Nephron progenitor cell (in vitro differentiated cells): ENCODE measurements at places on chromosomes 2 and 18.
A peak's percentile ranks its signal among the peaks of the same experiment; 100 is the strongest.

GRCh38 chr2:39469807-39470206 lies 32.7 kb upstream of the MAP4K3 start:
- peak; percentile 16 for DNase-seq

DNA sequence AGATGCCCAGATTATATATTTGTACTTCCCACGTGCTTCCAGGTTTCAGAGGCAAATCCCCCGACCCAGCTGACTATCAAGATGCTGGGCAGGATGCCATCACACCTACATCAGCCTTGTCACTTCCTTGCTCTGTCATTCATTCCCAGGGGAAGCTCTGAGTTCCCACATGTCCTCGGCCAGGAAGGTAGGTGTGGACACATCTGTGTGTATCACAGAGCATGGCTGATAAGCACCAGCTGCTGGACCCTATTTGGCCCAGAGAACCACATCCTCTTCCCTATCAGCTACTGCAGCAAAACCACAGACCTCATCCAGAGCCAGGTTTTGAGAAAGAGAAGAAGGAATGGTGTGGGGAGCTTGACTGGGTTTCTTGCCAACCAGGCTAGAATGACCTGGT lies 31.9 kb upstream of the ITGA6 start:
- DNase-seq: no peak

DNA sequence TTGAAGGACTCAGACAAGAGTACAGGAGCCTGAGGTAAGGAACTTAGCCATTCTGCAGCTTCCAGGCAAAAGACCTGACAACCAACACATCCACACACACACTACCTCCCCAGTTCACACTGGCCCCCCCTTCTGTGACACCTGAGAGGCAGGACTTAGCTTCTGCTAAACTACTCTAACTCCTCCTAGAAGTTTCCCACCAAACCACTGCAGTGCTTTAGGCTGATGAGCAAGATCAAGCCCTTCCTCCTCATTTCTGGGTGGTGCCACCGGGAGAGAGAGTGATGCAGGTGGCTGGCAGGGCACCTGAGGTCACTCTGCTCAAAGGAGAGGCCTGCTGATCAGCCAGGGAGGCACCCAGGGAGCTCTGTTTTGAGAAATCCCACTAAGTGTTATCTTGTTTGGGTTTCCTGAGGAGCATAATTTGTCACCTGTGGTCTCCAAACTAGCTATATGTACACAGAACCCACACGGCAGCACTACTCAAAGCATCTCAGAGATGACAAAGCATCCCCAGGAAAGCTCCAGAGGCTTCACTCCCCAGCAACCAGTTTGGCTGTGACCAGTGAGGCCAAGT lies 188.4 kb downstream of the MYO5B start:
- no peak for DNase-seq

- DNase-seq: no peak
These were observed 726.5 kb downstream of the SLC4A3 start for GRCh38 chr2:220353897-220354296.

- DNase-seq: no peak
These were observed 15.0 kb downstream of the PRKAG3 start for GRCh38 chr2:218816561-218817011.

DNA sequence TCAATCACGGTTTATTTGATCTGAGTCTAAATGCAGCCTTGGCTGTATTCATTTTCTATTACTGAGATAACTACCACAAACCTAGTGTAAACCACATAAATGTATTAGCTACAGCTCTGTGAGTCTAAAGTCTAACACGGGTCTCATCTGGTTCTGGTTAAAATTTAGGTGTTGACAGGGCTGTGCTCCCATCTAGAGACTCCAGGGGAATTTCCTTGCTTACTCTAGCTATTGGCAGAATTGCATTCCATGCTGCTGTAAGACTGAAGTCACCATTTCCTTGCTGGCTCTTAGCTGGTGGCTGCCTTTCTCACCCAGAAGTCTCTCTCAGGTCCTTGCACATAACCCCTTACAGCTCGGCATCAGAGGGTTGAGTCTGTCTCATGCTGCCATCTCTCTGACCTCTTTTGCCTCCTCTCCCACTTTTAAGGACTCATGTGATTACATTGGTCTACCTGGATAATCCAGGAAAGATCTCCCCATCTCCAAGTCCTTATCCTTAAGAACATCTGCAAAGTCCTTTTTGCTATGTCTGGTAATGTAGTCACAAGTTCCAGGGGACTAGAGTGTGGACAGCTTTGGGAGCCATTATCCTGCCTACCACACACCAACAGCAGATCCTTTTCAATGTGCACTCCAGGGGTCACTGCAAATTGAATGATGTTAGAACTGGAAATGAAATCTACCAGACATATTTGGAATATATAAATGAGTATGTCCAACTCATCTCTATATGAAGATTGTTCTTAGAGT lies 207.0 kb upstream of the AGAP1 start:
- DNase-seq: no peak

GRCh38 chr2:70891572-70892357 lies 43.9 kb upstream of the ATP6V1B1 start:
- no peak for DNase-seq

- DNase-seq: no peak
These were observed 32.2 kb upstream of the LPIN2 start for GRCh38 chr18:3044931-3045698.

- no peak for DNase-seq
These were observed 455.2 kb upstream of the RAB12 start for GRCh38 chr18:8153887-8154583.

- DNase-seq: peak; percentile 96
These were observed 35.5 kb upstream of the HAAO start for GRCh38 chr2:42827647-42828486.

DNA sequence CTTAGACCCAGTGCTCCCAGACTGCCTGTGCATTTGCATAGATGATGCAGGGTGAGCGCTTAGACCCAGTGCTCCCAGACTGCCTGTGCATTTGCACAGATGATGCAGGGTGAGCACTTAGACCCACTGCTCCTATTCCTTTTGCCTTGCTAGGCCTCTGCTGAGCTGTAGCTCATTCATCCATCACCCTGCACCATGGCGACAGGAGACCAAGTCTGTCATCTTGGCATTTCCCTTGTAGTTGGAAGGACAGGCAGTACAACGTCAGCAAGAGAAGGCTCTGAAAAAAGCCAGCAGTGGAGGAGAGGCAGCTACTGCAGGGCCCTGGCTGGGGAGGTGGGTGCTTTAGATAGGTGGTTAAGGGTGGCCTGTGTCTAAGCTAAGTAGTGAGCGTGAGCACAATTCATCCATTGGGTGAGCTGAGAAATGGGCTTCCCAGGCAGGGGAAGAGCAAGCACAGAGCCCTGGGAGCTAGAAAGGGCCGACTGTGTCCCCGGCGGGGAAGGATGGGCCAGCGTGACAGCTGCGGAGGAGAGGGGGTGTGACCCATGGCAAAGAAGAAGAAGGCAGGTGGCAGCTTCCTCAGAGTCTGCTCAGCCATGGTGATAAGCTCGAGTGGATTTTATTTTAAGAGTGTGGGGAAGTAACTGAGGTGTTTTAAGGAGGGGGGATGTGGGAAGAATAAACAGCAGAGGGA lies 108.8 kb downstream of the LPIN1 start:
- DNase-seq: no peak

- no peak for DNase-seq
These were observed 399.3 kb downstream of the LRATD1 start for GRCh38 chr2:15031745-15032240.

GRCh38 chr2:200742426-200742825 lies 69.3 kb upstream of the BZW1 start:
- no peak for DNase-seq

- DNase-seq: no peak
These were observed 36.7 kb downstream of the PRKD3 start for GRCh38 chr2:37287966-37288365.

DNA sequence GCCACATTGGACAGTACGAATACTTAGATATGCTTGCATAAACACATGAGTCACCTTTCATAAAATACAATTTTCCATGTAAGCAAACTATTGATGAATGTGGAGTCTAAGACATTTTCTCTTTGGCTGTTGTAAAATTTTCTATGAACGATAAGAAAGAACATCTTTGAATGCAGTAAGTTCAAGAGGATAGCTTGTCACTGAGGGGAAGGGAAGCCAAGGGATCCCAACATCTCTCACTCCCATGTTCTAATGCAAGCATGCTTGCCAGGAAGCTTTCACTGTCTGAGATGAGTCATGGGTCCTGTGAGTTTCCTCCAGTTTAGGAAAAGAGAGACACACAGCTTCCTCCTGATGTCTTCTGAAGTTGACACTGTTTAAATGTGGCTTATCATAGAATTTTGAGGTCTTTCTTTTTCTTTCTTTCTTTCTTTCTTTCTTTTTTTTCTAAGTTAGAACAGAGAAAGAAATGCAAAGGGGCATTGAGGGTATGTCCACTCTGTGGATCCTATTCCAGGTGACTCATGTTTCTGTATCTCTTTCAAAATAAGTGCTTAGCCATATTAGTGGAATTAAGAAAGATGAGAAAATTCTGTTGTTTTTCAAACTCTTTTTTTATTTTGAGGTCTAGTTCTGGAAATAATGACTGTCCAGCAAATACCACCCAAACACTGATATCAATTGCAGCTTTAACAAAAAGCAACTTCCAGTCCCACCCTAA lies 146.6 kb downstream of the RDH14 start:
- DNase-seq: no peak

GRCh38 chr2:60515721-60516226 lies 37.7 kb downstream of the BCL11A start:
- no peak for DNase-seq

DNA sequence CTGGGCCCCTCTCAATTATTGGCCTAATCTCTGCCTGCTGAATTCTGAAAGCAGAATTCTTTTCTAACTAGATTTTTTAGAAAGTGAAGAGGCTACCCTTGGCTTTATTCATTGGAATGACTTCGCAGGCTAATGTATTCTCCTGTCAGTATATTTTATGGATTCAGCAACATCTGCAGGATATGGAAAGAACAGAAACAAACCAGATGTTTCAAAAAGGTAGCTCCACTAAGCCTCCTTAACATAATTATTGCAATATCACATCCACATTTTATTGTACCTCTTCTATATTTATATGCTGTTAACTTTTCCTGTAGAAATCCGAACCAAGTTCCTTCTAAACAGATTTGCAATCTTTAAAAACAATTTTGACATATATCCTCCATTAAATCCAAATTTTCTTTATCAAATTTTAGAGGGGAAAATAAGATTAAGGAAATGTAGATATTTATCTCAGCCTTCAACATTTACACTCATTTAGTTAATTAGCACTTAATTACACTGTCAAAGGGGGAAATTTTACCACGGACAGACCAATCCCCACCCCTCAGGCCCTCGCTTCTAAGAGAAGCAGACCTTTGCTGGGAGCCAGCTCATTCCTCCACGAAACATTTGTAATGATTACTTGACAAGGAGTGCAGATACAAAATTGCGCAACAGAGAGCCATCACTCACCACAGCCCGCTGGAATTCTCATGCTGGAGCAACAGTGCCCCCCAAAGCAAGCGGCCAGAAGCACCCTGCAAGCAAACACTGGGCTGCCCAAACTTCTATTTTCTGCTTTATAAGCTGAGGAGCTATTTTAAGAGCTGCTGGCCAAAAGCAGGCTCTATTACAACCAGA lies 253.4 kb downstream of the ETAA1 start:
- DNase-seq: peak; percentile 72

GRCh38 chr2:38581193-38582147 lies 21.3 kb downstream of the HNRNPLL start:
- peak; percentile 46 for DNase-seq

GRCh38 chr18:23248826-23249225 lies 113.5 kb downstream of the CABLES1 start:
- DNase-seq: no peak

DNA sequence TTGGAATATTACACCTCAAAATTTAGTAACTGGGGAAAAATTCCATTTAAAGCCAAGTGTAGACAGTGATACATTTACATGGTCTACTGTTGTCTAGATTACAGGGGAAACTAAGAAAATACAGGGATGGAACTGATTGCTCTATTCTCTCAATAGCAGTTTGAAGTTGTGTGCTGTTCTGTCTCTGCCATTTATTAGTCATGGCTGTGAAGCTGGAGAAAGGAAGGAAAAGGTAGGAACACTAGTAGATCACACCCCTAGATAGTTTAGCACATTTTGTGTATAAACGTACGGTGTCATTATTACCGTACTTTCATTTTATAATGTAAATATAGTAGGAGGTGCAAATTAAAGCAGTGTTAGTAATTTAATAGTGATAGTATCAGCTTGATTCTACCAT lies 170.5 kb downstream of the PHLPP1 start:
- no peak for DNase-seq

- DNase-seq: no peak
These were observed 47.0 kb upstream of the ST3GAL5 start for GRCh38 chr2:85935746-85936208.

DNA sequence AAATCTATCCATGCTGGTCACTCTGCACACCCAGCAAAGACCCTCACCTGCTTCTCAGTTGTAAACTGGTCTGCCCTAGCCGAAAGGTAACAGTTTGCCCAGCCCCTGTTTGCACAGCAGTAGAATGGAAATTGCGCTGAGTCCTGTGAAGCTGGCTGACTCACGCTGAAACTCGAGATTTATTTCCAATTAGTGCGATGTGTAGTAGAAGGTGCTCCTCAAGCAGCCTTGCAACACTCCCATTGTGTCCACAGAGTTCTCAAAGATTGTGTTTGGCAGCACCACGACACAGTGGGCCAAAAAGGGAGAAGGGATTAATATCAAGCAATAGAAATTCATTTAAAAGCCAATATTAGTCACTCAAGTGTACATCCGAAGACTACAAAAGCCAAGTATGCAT lies 21.7 kb upstream of the APCDD1 start:
- no peak for DNase-seq

- no peak for DNase-seq
These were observed 211.6 kb upstream of the MMADHC start for GRCh38 chr2:149799013-149799705.

DNA sequence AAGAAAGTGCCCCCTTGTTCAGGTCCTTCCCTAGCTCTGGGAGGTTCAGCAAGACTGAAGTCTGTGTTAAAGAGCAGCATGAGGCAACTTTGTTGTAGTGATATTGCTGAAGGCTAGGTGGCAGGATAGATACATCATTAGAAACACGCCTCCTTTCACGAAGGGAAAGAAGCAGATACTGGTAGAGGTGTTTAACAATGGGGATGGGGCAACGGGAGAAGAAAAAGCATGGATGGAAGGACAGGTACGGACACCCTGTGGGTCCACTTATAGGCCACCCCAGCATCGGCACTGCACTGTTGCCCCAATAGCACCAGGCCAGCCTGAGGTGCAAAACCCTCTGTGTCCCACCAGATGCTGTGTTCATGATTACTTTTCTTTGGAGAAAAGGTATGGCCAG lies 3.5 kb upstream of the IGFBP5 start:
- no peak for DNase-seq

DNA sequence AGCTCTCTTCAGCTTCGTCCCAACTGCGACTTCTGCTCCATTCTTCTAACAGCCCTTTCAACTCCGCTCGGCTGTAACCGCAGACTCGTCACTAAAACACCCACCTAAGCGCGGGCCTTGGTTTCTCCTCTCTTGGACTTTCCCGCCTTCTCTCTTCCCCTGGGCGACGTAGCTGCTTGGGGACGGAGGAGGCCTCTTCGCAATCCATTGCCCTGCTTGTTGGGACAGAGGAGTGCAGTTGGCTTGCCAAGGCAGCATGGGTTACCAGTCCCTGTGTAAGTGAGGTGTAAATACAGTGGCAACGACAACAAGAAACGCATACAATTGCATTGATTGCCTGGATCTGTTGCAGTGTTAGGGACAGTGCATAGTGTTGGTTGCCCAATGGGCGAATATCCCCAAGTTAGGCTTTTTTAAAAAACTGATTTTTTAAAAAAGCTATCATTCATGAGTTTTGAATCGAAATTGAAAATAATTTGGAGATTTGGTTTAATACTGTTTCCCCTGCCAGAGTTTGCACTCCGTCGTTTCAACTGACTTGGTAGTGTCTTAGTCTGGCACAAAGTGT lies 484 bp upstream of the DARS1 start:
- no peak for DNase-seq
